Central memory CD8-positive, alpha-beta T cell (primary cell): ENCODE measurements at places on chromosomes 6 and 20.

- DNase-seq, result no peak
Observed at GRCh38 chr6:144952456-144953240, 667.5 kb downstream of the UTRN start.

- no peak for DNase-seq
Observed at GRCh38 chr20:31816221-31816620, 2.9 kb upstream of the MYLK2 start.

DNA sequence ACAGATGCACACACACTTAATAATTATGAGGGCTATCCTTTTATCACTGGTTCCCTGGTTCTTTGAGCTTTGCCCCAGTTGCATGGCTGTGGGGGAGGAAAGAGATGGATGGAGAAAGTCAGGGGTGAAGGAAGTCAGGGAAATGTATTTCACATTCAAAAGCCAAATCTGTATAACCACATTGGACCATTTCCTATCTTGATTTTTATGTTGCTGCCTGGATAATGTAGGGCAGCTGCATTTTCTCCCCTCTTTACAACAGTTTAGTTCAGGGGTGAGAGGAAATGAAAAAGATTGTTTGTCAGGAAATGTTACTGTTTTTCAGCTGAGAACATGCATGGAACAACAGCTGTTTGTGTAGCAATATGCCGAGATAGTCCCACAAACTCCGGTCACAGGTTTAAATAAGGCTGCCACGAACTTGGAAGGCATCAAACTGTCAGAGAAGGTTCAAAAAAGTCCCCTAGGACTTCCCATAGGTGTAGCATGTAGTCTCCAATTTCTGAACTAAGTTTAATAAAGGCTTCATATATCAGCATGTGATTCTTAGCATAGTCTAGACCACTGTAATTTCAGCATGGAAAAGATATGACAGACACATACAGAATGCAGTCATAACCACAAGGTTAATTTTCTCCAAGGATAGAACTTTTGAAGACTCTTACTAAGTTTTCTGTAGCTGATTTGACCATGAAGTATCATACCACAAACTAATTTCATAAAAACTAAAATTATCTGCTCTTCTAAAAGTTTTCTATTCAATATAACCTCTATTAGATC lies 82.1 kb upstream of the COL21A1 start:
- DNase-seq, result no peak

GRCh38 chr6:34531580-34532201 lies 24.4 kb downstream of the SPDEF start:
- no peak for DNase-seq

GRCh38 chr6:2235777-2236495 lies 9.5 kb downstream of the GMDS start:
- no peak for DNase-seq

DNA sequence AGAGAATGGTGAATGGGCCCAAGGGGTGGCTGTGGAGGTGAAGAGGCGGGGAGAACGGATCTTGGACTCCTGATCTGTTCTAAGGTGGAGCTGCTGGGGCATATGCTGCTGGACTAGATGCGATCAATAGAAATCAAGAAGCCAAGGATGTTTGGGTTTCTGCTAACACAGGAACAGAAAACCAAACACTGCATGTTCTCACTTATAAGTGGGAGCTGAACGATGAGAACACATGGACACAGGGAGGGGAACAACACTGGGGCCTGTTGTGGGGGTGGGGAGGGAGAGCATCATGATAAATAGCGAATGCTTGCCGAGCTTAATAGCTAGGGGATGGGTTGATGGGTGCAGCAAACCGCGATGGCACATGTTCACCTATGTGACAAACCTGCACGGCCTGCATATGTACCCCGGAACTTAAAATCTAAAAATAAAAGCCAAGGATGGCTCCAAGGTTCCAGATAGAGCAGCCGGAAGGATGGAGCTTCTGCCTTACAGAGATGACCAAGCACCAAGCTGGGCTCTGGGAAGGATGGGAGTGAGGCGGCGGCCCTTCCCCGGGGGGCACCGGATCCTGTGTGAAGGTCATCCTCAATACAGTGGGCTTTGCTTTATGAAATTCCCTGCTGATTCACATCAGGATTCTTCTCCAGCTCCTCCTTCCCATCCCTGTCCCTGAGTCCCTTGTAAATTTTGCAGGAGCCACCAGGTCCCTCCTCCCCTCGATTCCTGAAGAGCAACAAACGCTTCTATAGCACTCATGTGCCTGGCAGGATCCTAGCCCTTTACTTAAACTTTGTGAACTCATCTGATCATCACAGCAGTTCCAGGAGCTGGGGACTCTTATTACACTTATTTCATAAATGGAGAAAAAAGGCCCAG lies 109.2 kb upstream of the PTPN1 start:
- no peak for DNase-seq

- DNase-seq, result no peak
Observed at GRCh38 chr20:18739751-18740166, 73.8 kb upstream of the SCP2D1 start.

DNA sequence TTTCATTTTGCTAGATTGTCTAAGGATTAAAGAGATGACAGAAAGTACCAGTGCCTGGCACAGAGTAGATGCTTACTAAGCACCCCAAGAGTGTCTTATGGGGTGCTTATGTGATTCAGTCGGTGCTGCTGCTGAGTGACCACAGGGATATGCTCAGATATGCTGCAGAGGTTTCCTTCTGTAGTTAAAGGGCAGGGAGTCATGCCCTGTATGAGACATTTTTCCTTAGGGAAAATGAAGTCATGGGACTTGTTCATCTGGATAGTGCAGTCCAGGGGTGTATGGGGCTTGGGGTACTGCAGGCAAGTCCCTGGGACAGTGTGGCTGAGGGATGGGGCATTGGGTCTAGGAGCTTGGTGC lies 25.1 kb downstream of the TOX2 start:
- no peak for DNase-seq

- DNase-seq, result no peak
Observed at GRCh38 chr20:32685541-32686529, 12.1 kb upstream of the C20orf203 start.

DNA sequence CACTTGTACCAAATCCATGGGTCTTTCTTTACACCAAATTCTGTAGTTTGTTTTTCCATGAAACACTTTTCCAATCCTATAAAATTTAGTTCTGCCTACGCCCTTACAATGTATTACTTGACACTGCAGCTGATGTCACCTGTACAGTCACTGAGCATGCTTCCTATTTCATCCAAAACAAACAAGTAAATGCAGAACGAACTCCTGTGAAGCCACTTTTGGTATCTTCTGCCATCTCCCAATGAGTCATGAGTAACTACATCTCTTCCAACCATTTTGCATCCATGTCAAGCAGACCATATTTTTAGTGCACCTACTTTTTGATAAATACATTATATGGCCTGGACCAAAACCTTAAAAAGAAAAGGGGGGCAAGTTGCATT lies 42.4 kb downstream of the HDDC2 start:
- DNase-seq, result no peak

DNA sequence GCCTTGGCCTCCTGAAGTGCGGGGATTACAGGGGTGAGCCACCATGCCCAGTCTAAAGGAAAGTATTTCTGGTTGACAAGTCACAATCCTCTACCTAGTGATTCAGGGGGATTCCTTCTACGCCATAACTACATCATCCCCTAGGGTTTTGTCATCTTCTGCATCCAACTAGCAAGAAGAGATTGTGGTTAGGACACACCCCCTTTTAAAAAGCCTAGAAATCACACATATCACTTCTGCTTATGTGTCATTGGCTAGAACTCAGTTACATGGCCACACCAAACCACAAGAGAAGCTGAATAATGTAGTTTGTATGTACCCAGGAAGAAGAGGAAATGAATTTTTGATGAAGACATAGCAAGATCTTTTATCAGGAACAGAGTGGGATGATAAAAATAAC lies 14.7 kb upstream of the CHD6 start:
- DNase-seq, result no peak
